Activated T-helper 2 cell treated with anti-CD3 and anti-CD28 coated beads, Interferon-gamma antibody, Interleukin-2, Interleukin-4, amounts not matched to agents 10 μg/mL and 5 μg/mL and 100 μg/mL, durations not matched to agents 14 hours and 24 hours and 36 hours (primary cell): ENCODE measurements at places on chromosomes 16 and 17.
A peak's percentile ranks its signal among the peaks of the same experiment; 100 is the strongest.

DNA sequence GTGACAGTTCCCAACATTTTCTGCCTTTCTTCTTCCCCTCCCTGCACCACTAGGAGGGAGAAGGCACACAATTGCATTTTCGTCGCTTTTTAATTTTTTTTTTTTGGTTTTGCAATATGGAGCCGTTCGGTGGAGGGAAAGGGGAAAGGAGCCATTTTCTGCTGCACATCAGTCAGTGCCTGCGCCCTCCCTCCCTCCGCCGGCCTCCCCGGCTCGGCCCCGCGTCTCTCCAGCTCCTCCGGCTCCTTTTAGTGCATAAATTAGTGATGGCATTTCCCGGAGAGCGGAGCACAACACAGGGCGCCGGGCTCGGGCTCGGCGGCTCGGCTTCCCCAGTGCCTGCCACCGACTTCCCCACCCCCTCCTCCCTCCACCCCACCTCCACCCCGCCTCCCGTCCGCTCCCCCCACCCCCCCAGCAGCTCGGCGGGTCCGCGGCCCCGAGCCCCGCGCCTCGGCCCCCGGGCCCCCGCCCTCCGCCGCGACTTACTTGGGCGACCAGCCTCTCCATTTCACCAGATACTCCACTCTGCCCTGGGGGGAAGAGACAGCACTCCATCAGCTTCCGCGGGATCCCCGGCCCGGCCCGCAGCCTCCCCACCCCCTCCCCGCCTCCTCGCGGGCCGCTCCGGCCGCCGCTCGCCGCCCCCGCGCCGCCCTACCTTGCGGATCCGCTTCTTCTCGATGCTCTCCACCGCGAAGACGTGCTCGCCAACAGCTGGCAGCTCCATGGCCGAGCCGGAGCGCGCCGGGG, 542 bp downstream of the CBX4 start:
- peak; percentile 56 for DNase-seq

DNA sequence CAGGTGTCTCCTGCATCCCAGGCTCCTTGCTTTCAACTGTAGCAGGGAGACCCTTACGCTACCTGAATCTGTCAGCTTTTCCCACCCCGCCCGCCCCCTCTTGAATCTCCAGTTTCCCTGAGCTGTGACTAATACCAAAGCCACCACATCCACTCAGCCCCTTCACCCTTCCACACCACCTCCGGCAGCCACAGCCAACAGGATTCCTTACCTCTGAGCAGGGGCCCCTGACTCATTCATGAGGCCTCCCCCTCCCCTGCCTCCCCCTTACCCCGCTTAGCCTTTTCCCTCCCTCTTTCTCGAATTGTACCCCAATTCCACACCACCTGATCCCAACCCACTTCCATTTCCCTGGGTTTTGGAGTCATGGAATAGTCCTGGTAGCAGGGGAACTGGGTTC, 2.3 kb downstream of the STX1B start:
- DNase-seq = no peak

DNA sequence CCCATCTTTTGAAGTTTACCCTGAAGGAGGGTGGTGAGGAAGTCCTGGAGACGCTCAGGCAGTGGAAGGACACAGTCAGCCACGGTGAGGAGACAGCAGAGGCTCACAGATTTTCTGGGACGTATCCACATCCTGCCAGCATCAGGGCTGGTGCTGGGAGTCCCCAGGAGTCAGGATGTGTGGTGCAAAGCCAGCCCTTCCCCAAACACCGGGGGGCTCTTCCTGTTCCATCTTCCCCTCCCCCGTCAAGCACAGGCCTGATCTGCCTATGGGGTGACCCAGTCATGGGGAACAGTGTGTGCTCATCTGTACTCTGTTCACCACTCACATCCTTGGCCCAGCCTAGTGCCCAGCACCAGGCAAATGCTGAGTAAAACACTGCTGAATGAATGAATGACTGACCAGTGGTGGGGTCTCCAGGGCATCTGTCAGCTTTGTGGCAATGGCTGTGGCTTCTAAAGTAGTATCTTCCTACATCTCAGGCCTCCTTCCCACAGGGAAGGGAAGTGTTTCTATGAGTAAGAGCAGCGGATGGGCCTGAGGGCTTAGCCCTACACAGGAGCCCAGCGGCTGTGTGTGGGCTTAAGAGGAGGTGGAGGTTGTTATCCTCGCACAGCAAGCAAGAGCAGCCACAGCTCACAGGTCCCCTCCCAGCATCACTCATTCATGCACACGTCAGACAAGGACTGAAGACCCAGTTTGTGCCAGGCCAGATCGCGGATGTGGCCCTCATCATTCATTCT, 23.3 kb downstream of the NOS2 start:
- no peak for DNase-seq

- DNase-seq = no peak
Observed at GRCh38 chr16:30053376-30054015, 12.1 kb upstream of the ALDOA start.

DNA sequence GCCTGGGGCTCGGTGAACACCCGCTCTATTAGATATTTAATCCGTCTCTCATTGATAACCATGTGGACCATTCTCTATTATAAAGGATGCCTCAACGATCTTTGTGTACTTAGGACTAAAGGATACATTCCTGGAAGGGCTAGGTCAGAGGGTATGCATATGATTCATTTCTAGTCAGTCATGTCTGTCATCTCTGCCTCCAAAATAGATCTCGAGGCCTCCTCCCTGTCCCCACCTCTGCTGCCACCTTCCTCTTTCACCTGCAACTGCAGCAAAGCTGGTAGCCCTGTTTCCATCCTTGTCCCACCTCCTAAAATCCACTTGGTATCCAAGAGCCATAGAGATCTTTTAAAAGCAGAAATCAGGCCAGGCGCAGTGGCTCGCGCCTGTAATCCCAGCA, 121.5 kb downstream of the KATNIP start:
- DNase-seq = no peak

DNA sequence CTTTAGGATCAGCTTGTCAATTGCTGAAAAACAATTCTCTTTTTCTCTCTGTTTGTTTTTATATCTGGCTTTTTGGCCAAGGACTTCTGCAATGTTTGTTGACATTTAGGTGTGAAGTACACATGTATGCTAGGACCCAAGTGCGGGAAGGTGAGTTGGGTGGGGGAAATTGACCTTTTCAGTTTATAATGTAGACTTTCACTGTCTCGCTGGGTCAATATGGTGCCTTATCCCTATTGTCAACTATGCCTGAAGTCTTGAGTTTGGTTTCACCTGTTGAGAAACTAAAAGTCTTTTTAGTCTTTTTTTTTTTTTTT, 9.5 kb downstream of the WWP2 start:
- DNase-seq = no peak

GRCh38 chr16:1037394-1038257, 34.9 kb upstream of the SSTR5 start:
- no peak for DNase-seq

DNA sequence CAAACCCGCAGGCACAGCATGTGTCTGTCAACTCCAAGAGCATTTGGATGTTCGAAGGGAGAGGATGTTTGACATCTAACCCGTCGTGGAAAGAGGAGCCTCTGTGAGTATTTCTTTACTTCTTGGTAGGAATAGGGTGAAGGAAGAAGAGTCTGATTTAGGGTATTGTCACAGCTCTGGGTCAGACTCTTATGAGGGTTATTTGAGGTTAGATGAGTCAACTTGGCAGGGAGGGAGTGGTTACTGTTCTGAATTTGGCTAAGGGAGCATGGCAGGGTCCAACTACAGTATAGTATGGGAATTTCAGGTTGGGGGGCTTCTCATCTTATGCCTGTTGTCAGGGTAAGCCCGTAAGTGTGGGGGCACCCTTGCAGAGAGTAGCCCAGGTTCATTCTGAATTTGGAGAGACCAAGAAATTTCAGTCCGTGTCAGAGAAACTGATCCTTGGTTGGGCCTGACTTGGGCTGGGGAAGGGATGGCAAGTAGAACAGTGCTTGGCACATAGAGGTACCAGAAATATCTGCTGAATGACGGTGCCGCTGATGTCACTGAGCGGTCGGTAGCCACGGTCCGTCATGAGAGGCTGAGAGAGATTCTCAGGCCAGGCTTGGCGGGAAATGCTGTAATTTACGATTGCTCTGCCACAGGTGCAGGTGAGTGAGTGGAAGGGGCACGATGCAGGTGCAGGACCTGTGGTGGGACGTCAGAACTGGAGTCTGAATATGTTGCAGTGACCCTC, 43.2 kb downstream of the MYH3 start:
- DNase-seq = no peak

GRCh38 chr16:70576431-70577255, 53.0 kb downstream of the SF3B3 start:
- DNase-seq = no peak

- no peak for DNase-seq
Observed at GRCh38 chr16:3576211-3576610, 992 bp downstream of the NLRC3 start.
